ENCODE measurements at places on chromosomes 16 and 17. TPM values are rescaled to one million over a fixed set of nuclear protein-coding genes. Genes with fewer than 3 reads are reported as not detected.

DNA sequence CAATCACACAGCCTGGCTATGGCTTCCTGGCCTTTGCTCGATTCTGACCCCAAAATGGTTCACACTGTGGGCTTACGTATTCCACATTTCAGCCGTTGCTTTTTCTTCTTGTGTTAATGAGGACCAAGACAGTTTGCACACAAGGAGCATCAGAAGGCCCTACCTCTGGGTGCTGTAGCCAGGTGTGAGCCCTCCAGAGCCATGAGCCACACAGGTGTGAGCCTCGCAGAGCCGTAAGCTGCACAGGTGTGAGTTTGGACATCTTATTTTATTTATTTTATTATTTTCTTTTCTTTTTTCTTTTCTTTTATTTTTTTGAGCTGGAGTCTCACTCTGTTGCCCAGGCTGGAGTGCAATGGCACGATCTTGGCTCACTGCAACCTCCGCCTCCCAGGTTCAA is 70.6 kb downstream of the LMF1 start:
- no peak for DNase-seq

GRCh38 chr16:4420505-4421105 is 4.2 kb upstream of the CORO7 start:
- peak; percentile 1 for DNase-seq

- DNase-seq: peak; percentile 68
These were observed 21.8 kb downstream of the SREBF1 start for GRCh38 chr17:17815062-17815406.

- no peak for DNase-seq
These were observed 142.6 kb downstream of the STX8 start for GRCh38 chr17:9432934-9433421.

- no peak for DNase-seq
These were observed 92.8 kb downstream of the KATNIP start for GRCh38 chr16:27642756-27643155.

- no peak for DNase-seq
These were observed 4.5 kb downstream of the OR1F1 start for GRCh38 chr16:3192476-3193019.

DNA sequence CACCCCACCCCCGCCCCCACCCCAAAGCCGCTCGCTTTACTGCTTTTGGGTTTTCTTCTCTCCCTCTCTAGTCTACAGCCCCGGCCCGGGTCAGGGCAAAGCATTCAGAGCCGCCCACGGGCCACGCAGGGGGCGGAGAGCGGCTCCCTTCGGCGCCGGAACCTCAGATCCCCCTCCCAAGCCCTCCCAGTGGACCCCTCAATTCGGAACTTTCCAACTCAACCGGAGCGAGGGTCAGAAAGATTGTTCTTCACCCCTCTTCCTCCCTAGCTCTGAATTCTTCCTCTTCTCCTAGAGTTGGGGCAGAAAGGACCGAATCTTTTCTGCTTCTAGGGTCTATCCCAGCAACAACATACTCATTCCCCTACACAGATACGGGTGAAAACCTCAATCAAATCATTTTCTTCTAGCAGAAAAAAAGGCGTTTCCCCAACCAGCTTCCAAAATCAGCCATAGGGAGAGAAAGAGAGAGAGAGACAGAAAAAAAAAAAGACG is 1.0 kb downstream of the HOXB2 start:
- peak; percentile 75 for DNase-seq

DNA sequence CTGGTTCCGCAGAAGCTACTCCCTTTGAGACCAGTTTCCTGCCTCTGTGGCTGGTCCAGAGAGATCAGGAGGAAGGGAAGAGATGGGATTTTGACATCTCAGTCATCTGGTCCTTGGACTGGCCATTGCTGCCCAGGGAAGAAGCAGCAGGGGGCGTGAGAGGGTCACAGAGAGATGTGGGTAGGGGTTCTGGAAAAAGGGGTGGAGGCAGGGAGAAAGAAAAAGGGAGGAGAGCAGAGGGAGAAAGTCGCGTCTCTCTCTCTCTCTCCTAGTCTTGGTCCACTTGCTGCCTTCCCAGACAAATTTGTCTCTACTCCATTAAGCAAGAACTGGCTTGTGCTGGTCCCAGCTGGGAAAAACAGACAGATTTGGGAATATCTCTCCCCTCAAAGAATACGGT is 4.4 kb downstream of the SHBG start:
- peak; percentile 70 for DNase-seq

DNA sequence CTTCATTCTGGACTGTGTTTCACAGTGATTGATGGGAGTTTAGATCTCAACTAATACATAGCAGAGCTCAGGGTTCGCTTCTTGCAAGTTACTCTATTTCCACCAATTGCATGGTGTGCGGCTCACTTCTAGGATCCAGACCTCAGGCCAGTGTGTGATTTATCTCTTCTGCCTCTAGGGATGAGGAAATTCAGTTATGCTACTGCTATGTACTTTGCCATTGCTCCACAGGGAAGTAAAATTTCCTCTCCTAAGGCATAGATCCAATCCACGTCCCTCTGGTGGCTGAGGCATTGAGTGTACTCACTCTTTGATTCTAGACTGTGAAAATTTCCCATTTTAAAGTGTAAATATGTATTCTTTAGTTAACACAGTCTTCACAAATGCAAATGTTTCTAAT is 214.1 kb downstream of the HS3ST3B1 start:
- DNase-seq: no peak

GRCh38 chr16:12132290-12132689 is 155.8 kb downstream of the SNX29 start:
- no peak for DNase-seq

- DNase-seq: peak; percentile 51
These were observed 4.0 kb upstream of the ZNF267 start for GRCh38 chr16:31869511-31870201.

- DNase-seq: no peak
These were observed 9.6 kb downstream of the POLR2C start for GRCh38 chr16:57471852-57472664.

GRCh38 chr17:80729761-80730160 is 185.1 kb downstream of the RPTOR start:
- no peak for DNase-seq

- DNase-seq: peak; percentile 29
These were observed 1231.8 kb downstream of the CDH11 start for GRCh38 chr16:63890081-63890480.

- DNase-seq: no peak
These were observed 146.4 kb downstream of the IRX3 start for GRCh38 chr16:54140057-54140787.

DNA sequence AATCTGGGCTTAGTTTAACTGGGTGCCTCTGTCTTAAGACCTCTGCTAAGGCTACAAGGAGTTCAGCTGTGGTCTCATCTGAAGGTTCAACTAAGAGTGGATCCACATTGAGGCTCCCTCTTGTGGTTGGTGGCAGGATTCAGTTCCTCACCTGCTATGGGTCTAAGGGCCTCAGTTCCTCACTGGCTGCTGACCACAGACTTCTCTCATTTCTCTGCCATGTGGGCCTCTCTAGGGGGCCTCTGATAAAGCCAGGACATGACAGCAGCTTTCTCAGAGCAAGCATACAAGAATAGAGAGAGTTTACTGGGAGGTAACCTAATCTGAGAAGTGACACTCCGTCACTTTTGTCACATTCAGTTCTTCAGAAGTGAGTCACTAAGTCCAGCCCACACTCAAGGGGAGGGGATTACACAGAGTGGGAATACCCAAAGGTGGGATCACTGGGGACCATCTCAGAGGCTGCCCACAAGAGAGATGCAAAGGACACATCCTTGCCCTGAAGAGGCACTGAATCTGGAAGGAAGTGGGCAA is 19.2 kb upstream of the ABAT start:
- no peak for DNase-seq

- DNase-seq: peak; percentile 84
These were observed 15.2 kb downstream of the GALK1 start for GRCh38 chr17:75749545-75750389.

DNA sequence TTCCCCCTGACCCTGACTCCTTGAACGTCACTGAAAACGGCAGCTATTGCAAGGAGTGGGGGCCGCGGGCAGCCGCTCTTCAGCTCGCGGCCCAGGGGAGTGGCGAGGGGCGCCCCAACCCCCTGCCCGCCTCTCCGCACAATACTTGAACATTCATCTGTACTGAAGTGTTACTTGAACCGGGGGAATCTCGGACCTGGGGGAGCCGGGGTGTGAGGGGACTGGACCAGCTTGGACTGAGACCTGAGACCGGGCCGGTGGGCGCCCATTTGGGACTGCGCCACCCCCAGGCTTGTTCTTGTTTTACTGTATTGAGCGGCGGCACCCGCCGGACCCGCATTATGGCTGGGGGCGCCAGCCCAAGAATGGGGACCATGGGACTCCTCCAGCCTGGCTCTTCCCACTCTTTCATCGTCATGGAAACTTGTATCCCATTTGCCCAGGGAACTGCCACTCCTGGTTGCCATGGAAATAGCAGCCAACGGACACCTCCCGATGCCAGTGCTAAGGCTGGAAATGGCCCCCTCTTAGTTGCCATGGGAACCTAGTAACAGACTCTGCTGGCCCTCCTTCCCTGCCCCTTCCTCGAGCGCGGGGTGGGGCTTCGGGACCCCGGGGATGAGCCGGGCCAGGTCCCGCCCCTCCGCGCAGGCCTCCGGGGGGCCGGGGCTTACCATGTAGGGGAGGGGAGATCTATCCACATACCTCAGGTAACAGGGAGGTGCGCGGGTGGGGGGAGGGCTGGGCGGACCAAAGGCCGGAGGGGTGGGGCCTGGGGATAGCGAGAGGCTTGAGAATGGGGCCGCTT is 805 bp upstream of the ORAI3 start:
- peak; percentile 88 for DNase-seq

DNA sequence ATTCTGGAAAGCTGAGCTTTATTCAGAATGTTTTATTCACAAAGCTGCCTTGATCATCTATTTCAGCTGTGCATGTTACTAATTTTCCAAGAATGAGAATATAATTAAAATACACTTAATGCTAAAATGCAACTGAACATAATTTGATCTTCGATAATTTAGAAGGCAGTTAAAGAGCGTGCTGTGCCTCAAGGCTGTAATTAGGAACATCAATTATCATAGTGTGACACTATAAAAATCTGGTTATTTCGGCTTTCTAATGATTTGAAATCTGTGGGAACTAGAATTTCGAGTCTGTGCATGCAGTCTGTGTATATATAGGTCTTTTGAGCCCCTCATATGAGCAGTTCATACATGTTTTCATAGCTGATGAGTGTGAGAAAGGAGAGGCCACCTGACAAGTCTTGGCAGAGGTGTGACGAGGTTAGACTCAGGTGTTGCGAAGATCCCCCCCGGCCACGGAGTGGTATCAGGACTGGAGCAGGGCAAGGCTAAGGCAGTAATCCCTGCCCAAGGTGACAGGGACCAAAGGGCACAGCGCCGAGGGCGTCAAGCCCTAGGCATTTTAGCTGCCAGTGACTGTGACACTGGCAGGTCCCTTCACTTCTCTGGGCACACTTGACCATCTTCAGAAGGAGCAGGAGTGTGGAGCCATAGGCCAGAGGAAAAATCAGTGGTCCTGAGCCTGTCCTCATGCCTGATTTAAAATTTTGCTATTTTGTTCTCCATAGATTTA is 328.5 kb downstream of the SNX29 start:
- DNase-seq: no peak

- DNase-seq: no peak
These were observed 14.2 kb downstream of the C16orf82 start for GRCh38 chr16:27080895-27081294.

DNA sequence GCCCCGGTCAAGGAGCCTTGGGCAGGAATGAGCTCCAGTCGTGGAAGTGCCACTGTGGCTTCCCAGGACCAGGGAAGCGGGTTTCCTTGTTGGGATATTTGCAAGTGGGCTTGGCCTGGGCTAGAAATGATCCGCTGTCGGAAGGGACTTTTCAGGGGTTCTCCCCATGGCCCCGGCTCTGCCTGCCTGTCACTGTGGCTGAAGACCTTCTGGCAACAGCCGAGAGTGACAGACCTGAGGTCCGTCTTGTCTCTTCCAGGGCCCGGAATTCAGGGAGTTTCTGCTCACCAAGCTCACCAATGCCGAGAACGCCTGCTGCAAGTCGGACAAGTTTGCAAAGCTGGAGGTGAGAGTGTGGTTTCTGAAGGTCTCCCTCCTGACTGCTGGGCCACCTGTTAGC is 57.7 kb downstream of the OR1D5 start:
- no peak for DNase-seq

DNA sequence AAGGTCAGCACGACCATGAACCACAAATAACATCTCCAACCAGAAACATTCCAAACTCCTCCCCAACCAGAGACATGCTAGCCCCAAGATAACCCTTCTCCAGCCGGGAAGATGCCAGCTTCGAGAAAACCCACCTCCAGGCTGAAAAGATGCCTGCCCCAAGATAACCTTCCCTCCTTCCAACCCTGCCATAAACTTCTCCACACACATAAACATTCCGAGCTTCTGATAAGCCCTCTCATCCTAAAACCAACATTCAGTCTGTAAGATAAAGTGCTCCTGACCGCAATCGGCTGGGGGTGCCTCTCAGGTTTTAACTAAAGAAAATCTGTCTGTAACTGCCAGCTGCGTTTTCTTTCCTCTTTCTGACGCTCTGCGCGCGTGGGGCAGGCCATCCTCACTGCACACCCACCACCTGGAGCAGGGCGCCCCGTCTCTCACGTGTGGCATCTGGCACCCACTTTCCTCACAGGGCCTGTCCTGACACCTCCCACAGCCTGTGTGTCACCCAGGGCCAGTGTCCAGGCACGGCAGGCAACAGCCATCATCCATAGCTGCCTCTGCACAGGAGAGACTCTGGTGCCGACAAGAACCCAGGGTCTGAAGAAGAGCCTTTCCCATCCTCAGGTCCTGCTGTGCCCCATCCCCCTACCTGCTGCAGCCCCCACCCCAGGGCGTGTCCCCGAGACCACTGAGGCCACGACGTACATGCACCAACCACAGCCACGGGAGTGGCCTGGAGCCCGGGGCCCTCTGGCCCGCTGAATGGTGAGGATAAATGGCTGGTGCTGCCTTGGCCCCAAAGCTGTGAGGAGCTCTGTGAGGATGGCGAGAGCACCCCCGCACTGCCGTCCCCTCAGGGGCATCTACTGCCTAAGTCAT is 3.7 kb downstream of the TEPSIN start:
- no peak for DNase-seq

DNA sequence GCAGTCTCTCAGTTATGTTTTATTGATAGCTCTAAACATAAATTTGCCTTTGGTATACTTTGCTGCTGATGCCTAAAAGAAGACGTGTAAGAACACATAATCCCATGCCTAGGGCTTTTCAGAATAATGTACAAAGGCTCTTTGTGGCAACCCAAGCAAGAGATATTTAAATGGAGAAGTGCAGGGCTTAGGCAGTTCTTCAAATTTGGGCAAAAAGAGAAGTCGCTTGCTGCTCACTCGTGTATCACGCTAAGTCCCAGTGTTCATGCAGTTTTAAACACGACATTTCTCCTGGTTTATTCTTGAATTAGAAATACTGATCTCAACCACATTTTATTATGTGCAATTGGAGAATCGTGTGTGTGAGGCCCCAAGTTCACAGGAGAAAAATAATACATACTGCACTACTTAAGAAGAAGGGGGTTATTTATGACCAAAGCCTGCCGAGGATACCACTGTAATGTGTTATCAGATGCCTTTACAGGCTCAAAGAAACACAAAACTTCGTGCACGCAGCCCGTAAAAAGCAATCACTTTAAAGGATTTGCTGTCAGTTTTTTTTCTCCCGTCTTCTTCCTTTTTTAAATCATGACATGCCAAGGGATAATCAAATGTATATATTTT is 22.5 kb upstream of the IRX6 start:
- DNase-seq: no peak

The SNX11 gene
- total RNA-seq: 10.0 TPM

The SLC9A5 gene
- 2.0 TPM for total RNA-seq

The KIF18B gene
- total RNA-seq: 0.07 TPM

The TAC4 gene
- not detected for total RNA-seq

The CSHL1 gene
- total RNA-seq: not detected

The TMC8 gene
- total RNA-seq: 0.88 TPM

The TBX2 gene
- 15.1 TPM for total RNA-seq

The DPEP3 gene
- total RNA-seq: not detected

The FA2H gene
- 0.50 TPM for total RNA-seq

The HOXB6 gene
- 1.7 TPM for total RNA-seq

The KRTAP4-6 gene
- total RNA-seq: not detected

The KRT12 gene
- total RNA-seq: not detected
